Caki2 (cell line): ENCODE measurements at places on chromosomes 5 and 9. TPM values are rescaled to one million over a fixed set of nuclear protein-coding genes. Genes with fewer than 3 reads are reported as not detected.

The CCL28 gene
- 4.8 and 8.2 TPM in 2 replicates for total RNA-seq

DNA sequence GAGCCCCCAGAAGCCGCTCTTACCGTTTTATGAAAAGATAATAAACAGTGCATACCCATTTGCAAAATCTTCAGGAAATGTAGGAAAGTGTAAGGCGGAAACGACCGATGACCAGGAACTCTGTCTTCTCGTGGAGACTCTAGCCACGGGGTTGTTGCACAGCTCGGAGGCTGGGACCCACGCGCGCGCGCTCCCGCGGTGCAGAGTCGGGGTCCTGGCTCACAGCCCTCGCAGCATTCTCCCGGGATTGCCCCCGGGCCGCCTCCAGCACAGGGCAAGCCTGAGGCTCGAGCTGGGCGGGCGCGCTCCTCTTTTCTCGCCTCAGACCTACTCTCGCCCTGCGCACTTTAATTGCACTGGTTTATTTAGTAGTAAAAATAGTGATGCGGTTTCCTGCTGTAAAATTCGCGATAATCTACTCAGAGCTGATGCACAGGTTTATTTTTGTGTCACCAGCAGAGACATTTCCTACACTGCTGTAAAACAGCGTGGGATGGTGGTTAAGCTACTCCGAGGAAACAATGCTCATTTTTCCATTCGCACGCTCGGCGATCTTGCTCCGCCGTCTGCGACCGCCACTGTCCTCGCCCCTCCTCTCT is 15.5 kb downstream of the TRIM7 start:
- DNase-seq, result no peak

- no peak for DNase-seq
These were observed 115.3 kb downstream of the ROR2 start for GRCh38 chr9:91834740-91835139.

DNA sequence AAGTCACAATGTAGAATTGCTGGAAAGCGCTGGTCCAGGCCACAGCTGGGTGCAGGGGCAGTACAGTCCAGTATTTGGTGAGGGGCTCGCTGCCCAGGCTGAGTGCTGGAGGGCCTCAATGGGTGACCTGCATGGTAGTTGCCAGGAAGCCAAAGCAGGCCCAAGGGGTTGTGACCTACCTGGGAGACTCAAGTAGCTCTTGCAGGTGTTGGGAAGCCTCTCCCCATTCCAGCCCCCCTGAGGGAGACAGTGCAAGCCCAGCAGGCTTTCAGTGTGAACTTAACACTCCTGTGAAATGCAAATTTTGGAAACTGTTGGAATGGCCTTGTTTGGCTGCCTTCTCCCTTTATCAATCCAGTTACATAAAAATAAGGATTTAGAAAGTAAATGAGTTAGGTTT is 13.9 kb downstream of the KDM4C start:
- DNase-seq, result no peak

DNA sequence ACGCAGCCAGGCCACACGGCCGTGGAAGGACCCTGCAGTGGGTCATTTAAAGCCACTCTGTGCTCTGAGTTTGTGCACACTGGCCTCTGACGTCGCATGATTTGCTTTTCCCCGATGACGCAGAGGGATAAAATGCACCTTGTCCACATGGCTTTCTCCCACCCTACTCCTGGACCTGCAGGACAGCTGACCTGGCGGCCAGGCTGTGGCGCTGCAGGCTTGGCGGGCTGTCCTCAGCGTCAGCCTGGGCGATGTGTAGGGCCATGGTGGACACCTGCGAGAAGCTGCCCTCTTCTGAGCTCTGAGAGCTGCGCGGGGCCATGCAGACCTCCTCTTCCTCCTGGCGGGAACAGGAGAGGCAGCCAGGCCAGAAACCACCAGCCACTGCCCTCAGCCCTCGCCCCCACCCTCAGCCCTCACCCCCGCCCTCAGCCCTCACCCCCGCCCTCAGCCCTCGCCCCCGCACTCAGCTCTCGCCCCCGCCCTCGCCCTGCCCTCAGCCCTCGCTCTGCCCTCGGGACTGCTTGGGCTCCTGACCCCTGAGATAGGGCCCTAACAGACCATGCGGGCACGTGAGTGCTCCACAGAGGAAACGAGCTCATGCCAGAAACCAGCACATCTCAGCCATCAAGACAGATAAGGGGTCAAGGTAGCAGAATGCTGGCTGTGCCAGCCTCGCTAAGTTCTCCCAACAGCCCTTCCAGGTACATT is 20.0 kb upstream of the SCGB3A1 start:
- no peak for DNase-seq

- no peak for DNase-seq
These were observed 107.3 kb downstream of the CD180 start for GRCh38 chr5:67089200-67089725.

DNA sequence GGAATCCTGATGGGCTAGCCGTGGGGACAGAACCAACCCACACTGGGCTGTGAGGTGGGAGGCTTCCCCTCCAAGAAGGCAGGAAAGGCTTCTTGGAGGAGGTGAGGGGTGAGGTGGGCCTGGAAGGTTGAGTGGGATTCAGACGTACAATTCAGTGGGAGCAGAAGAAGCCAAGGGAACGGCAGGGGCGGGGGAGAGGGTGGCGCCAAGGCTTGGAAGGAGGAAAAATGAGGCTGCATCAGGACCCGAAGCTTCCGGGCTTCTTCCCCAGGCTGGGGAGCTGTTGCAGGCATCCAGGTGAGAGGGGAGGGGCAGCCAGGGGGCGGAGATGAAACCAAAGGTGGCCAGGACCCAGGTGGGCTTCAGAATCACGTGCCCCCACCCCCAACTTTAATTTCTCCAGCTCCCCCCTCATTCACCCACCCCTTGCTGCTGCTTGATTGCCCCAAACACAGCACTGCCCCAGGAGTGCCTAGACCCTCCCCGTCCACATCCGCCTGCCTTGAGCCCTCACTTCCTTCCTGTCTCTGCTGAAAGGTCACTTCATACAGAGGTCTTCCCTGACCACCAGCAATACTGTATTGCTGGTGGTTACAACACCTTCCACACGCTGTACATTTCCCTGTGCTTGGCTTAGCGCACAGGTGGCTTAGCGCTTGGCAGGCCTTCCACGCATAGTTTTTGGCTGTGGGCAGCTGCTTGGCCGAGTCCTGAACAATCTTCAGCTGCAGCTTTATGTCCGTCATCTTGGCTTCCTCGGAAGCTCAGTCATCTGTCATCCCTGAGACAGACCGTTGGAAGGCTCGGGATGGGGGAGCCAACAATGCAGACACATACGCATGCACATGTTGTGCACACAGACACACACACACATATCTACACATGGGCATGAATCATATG is 193.5 kb downstream of the RGS3 start:
- DNase-seq, result no peak

- DNase-seq, result no peak
These were observed 101.8 kb upstream of the TAF11L2 start for GRCh38 chr5:17396247-17396646.
